ENCODE measurements at places on chromosomes 4 and X.

GRCh38 chr4:147550626-147551246 is 66.5 kb upstream of the TMEM184C start:
- no peak for DNase-seq

DNA sequence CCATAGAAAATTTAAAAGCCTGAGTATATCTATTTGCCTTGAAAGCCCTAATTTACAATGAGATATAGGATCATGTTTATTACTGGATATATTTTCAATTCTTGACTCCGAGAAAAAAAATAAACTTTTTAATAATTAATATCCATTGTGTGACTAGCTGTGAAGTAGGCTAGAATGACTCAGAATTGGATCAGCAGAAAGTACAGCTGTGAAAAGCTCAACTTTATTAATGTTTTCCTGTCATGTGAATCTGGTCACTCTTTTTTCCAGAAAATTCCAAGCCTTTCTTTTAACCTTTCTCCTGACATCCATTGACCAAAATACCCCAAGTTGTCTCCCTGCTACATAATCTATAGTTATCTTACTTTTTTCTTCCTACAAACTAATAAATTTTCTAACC is 171.8 kb upstream of the PACRGL start:
- DNase-seq, result no peak

DNA sequence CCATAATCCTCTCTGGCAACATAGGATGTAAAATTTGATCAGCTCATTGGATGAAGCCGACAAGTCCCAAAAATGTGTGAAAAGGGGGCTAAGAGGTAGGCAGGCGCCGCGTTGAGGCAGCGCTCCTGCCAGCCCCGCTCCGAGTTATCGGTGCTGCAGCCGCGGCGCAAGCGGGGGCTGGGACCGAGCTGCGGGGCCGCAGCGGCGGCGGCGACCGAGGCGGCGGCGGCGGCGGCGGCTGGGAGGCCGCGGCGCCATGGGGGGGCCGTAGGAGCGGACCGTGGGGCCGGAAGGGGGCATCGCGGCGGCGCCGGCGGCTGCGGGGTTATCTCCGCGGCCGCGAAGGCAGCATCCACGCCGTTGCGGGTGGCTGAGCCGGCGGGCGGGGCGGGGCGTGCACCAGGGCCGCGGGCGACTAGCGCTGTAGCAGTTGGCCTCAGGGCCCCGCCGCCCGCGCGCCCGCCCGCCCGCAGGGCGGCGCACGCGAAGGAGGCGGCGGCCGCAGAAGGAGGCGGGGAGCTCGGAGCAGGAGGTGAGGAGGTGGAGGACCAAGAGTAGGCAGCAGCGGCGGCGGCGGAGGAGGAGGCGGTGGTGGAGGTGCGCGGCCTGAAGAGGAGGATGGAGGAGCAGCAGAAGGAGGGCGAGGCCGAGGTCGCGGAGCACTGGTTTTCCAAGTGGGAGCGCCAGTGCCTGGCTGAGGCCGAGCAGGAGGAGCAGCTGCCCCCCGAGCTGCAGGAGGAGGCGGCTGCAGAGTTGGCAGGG is 126.0 kb upstream of the CXorf66 start:
- DNase-seq, result peak; percentile 18

DNA sequence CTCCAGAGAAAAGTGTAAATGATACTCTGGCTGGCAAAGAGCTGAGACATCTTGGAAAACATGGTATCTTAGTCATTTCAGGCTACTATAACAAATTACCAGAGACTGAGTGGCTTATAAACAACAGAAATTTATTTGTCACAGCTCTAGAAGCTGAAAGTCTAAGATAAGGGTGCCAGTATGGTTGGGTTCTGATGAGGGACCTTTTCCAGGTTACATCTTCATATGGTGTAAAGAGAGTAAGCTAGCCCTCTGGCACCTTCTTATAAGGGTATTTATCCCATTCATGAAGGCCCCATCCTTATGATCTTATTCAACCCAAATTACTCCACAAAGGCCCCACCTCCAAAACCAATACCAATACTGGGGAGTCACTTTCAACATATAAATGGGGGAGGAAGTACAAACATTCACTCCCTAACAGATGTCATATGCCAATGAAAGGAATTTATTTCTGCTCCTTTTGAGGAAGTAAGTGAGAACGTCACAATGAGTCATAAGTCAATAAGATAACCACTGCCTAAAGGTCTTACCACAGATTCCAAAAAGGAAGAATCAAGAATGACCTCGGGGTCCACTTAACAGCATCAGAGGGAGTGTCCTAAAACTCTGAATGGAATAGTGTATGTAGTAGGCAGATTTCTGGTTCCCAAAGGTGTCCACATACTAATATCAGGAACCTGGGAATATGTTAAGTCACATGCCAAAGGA is 246.6 kb downstream of the OPHN1 start:
- no peak for DNase-seq

DNA sequence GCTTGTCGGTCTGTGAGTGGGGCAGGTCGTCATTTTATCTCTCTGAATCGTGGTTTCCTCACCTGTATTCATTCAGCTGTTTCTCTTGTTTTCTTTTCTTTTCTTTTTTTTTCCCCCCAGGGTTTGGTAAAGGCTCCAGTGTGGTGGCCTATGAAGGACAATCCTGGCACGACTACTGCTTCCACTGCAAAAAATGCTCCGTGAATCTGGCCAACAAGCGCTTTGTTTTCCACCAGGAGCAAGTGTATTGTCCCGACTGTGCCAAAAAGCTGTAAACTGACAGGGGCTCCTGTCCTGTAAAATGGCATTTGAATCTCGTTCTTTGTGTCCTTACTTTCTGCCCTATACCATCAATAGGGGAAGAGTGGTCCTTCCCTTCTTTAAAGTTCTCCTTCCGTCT is 41.4 kb downstream of the MAP7D3 start:
- DNase-seq, result no peak

DNA sequence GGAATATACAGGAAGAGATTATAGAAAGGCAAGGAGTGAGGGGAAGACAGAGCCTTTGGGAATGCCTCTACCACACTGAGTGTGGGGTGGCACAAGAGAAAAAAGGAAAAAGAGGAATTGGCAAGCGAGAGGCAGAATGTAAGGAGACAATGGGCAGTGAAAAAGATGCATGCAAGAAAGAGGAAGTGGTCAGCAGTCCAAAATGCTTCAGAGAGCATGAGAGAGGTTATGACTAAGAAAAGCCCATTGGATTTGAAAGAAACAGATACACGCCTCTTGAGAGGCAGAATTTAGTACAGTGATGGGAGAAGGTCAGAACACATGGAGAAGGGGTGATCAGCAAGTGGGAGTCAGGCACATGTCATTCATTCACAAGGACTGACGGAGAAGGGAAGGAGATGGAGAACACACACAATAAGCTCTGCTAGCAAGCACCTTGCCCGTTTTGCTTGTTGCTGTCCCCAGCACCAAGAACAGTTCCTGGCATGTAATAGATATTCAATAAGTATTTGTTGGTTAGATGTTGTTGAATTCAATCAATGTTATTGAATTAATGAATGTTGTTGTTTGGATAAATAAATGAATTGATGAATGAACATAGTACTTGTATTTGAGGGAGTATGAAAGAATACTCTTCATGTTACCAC is 6.3 kb downstream of the DCHS2 start:
- DNase-seq, result no peak

DNA sequence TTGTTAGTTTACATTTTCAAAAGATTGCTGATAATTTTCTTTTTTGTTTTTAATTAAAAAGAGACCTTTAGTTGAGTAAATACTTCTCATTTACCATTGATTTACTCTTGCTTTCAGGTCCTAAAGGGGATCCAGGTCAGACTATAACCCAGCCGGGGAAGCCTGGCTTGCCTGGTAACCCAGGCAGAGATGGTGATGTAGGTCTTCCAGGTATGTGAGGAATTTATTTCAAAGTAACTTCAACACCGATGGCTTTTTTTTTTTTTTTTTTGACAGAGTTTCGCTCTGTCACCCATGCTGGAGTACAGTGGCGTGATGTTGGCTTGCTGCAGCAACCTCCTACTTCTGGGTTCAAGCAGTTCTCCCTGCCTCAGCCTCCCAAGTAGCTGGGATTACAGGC is 135.1 kb downstream of the IRS4 start:
- DNase-seq, result no peak

- no peak for DNase-seq
Measured at GRCh38 chr4:163875327-163875726, 380.8 kb downstream of the TMA16 start.

DNA sequence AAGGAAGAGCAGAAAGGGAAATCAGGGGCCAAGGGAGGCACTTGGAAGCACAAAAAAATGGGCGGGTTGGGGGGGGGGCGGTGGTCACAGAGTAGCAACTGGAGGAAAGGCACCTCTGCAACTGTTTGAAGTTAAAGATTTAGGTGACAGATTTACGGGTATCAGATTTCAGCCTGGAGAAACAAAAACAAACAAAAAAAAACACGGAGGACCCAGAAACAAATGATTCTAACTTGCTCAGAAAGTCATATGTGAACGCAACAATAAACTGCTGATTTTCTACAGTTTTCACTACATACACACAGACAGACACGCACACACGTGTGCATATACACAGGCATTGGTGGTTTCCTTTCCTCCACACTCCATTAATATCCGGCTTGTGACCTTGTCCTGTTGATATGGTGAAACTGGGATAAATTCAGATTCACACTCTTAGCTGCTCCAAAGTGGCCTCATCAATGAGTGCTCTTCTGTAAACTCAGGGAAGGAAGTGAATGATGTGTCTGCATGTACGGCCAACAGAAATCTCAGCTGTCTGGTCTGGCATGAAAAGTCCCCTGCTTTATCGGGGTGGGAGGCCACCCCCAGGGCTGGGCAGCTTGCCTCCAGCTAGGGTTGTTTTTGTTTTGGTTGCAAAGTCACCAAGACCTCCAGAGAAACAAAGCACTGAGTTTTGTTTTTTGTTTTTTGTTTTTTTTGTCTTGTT is 54.3 kb downstream of the CHST7 start:
- DNase-seq, result no peak

- DNase-seq, result no peak
Measured at GRCh38 chrX:119381349-119381944, 17.7 kb upstream of the SLC25A43 start.

DNA sequence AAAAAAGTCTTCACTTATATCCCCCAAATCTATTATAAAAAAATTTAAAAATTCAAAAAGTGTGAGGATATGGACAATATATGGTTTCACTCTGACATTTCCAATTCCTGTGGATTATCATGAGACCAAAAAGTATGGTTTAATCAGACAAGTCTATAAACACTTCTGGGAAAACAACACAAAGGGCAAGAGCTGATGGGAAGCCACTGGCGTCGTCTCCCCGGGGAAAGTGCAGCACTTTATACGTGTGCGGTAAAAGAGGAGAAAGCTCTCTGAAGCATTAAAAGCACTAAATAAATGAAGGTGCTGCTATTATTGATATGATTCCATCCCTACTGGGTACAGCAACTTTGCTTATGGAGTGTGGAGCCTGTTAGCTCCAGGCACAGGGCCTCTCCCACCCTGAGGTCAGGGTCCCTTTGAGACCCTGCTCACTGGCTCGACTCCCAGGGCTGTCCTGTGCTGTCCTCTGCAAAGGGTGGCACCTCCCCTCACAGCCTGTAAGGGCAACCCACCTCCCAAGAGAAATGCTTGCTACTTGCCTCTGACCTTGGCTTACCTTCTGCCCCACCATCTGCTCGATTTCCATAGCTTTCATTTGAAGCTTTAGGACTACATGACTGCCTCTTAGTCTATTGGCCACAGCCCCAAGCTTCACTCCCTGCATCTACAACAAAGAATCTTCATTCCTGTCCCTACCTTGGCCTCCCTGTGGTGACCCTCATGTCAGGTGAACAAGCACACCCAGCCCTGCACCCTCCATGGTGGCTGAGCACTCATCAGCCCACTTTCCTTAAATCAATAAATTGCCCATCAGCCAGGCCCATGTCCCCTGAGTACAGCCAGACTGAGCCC is 248.6 kb downstream of the HNRNPD start:
- no peak for DNase-seq

DNA sequence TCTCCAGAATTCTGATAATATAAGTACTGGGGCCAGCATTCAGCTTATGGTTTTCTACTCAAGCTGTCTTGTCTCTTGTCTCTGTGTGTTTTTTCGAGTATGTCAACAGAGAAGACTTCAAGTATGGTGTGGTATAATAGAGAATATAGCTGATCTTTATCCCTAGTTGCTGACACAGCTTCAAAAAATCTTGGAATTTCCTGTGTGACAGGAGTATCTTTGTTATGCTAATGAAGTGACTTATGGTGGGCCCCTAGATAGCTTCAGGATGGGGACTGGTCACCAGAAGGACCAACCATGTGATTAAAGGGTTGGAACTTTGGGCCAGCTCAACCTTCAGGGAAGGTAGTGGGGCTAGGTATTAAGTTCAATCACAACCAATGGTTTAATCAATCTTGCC is 2.9 kb downstream of the GPRASP3 start:
- DNase-seq, result no peak

- DNase-seq, result no peak
Measured at GRCh38 chr4:25614807-25615206, 40.8 kb upstream of the SLC34A2 start.

DNA sequence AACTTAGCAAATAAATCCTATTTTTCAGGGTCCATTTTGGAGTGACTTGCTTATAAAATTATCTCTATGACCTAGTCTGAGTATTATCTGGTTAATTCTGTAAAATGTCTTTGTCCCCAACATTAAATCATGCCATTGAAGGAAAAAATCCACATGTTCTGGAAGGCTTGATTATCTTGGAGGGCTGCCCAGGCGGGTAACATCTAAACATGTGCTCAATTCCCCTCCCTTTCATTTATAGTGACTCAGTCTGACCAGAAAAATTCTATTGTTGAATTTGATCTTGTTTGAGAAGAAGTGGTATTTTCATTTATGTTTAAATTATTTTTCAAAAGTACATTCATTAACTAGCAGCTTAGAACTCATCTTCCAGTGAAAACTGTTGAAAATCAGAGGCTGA is 55.4 kb upstream of the SLC10A7 start:
- no peak for DNase-seq

GRCh38 chr4:10671799-10672198 is 12.8 kb downstream of the CLNK start:
- DNase-seq, result no peak

DNA sequence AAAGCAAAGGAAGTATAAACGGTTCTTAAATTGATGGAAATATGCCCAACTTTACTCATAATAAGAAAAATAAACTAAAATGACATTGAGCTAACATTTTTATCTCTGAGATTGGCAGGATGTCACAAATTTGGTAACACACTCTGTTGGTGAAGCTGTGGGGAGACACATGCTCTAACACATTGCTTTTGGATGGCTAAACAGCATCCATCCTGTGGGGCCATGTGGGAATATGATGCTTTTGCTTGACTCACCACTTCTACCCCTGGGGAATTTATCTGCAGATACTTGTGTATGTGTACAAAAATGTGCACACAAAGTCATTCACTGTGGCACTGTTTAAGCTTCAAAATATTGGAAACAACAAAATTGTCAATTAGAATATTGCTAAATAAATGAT is 100.2 kb downstream of the ANAPC4 start:
- no peak for DNase-seq

DNA sequence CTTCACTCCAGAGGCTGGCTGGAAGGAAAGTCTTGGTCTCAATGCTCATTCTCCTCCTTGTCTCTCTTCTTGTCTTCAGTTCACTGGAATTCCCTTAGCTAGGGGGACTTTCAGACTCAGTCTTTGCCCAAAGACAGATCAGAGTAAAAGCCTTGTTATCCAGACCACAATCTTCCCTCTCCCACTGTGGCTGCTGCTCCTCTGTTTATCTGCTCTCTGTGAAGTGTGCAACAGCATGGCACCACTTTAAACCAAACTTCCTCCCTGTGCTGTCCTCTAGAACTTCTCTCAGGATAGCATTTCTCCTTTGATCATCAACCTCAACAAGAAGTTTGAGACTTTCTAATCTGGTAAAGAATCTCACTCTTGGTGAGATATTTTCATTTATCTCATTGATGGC is 530.1 kb upstream of the SLIT2 start:
- DNase-seq, result no peak

GRCh38 chrX:13131396-13132137 is 87.1 kb upstream of the FAM9C start:
- DNase-seq, result no peak

- peak; percentile 61 for DNase-seq
Measured at GRCh38 chrX:70196961-70197720, 19.9 kb downstream of the DGAT2L6 start.
